Activated T-helper 2 cell treated with anti-CD3 and anti-CD28 coated beads, Interferon-gamma antibody, Interleukin-2, Interleukin-4, amounts not matched to agents 10 μg/mL and 5 μg/mL and 100 μg/mL, durations not matched to agents 14 hours and 24 hours and 36 hours (primary cell): ENCODE measurements at places on chromosomes 12 and 14. TPM values are rescaled to one million over a fixed set of nuclear protein-coding genes. Genes with fewer than 3 reads are reported as not detected.
A peak's percentile ranks its signal among the peaks of the same experiment; 100 is the strongest.

CLEC6A gene
- total RNA-seq = not detected in 2 replicates

E2F7 gene
- 14.3 and 17.7 TPM in 2 replicates for total RNA-seq

- H3K27ac ChIP-seq = no peak overlapping the region
- no peaks in the 10 kb centered on the region for H3K27me3 ChIP-seq
- no peaks in the 10 kb centered on the region for H3K4me1 ChIP-seq
- DNase-seq = no peak
- no peak overlapping the region for H3K4me3 ChIP-seq
These were observed 820.5 kb upstream of the SEL1L start for GRCh38 chr14:82354126-82354525.

DNA sequence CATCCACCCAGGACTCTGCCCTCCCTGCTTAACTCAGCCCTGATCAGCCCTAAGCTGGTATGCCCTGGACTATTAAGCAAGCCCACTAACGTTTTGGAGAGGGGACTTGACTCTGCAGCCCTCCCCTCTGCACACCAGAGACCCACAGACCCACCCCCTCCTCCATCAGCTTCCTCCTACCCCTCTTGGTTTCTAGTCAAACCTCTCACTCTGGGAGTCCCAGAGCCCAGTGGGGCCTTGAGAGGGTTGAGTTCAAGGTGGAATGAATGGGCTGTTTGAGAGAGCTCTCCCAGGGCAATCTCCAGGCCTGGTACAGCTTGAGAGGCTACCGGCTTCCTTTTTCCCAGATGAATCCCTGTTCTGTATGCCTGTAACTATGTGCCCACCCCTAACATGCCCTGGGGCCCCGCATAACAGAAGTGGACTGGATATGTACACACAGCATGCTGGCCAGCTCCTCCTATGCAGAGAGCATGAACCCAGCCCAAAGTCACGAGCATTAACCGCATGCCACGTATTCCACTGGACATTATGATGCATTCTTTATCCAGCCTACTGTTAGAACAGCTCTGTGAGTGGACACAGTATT, 43.6 kb downstream of the IRF2BPL start:
- DNase-seq = no peak
- peaks cover 24% of the 10 kb centered on the region for H3K4me1 ChIP-seq
- no peaks in the 10 kb centered on the region for H3K27me3 ChIP-seq
- peaks cover 7% of the 10 kb centered on the region for H3K36me3 ChIP-seq
- no peak overlapping the region for H3K27ac ChIP-seq
- H3K4me3 ChIP-seq = no peak overlapping the region

CACNA2D4 gene
- total RNA-seq = 6.2 and 10.0 TPM in 2 replicates

DNA sequence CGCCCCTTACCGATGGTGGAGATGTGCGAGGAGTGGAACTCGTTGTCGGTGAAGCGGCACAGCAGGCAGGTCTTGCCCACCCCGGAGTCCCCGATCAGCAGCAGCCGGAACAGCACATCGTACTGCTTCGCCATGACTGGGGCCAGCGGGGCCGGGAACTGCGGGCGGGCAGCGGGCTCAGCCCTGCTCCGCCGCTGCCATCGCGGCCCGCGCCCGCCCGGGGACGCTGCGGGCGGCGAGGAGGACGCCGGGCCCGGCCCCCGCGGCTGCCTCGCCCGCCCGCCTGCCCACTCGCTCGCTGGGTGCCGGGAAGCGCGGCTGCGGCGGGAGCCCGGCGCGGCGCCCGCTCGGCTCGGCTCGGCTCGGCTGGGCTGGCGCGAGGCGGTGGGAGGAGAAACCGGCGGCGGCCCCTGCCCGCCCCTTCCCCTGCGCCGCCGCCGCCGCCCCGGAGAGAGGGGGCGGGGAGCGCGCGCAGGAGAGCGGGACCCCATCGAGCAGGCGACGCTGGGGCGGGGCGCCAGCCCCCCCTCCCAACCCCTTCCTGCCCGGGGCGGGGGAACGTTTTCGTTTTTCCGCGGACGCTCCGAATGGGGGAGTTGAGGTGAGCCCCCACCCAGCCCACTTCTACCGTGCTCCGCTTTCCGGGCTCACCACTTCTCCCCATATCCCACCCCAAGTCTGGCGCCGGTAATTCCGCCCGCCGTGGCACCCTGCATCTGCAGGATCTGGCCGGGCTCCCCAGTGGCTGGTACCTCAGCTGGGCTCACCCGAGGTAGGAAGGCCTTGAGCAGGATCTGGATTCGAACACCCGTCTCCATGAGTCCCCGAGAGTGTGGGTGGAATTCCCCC, at the start of gene RAB15:
Gene RAB15 (minus strand): TSS at position 394 of the 849 bp plus-strand sequence. CDS start 260 bp downstream, at position 134.
- H3K4me1 ChIP-seq = peaks cover 3% of the 10 kb centered on the region
- H3K27me3 ChIP-seq = peaks cover 12% of the 10 kb centered on the region
- H3K36me3 ChIP-seq = no peaks in the 10 kb centered on the region
- H3K27ac ChIP-seq = no peak within 1 kb of the TSS
- H3K4me3 ChIP-seq = peak within 1 kb of the TSS; percentile 79

DNA sequence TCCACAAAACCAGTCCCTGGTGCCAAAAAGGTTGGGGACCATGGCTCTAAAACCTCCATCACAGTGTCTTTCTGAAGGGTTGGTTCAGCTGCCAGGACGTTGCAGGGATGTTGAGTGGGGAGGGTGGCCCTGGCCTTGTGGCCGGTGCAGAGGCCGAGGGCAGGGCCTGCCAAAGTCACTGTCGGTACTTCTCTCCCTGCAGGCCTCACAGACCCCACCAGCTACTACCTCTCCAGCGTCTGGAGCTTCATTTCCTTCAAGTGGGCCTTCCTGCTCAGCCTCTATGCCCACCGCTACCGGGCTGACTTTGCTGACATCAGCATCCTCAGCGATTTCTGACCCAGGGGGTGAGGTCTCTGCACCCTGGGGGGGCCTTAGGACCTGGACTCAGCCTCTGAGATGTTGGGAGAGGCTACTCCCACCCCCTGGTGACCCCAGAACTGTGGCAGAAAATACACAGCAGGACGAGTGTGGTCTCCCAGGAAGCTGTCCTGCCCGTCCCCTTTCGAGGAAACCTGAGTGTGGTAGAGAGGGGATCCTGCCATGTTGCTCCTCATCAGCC, 7.0 kb downstream of the SLC48A1 start:
- H3K27ac ChIP-seq = no peak overlapping the region
- H3K27me3 ChIP-seq = no peaks in the 10 kb centered on the region
- peaks cover 31% of the 10 kb centered on the region for H3K36me3 ChIP-seq
- DNase-seq = no peak
- H3K4me3 ChIP-seq = no peak overlapping the region

ZBTB42 gene
- 5.2 and 5.4 TPM in 2 replicates for total RNA-seq

GRCh38 chr12:122368361-122369073, 54.0 kb downstream of the CLIP1 start:
- H3K27me3 ChIP-seq = no peaks in the 10 kb centered on the region
- H3K4me3 ChIP-seq = no peak overlapping the region
- H3K4me1 ChIP-seq = peaks cover 19% of the 10 kb centered on the region
- DNase-seq = no peak

DNA sequence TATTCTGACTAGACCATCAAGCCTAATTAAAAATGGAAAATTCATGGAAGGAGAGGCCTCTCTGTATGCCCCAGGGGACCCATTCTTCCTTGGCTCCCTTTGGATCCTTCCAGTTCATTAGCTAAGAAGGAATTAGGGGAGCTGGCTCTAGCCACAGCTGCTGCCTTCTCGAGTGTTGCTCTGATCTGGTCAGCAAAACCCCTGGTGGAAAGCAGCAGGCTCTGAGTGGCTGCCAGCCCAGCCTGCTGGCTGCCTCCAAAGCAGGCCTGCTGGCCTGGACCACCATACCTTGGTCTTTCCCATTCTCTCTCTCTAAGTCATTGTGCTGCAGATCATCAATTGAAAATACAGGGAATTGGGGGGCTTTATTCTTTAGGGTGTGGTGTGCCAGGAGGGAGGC, 29.0 kb upstream of the AKAP6 start:
- H3K36me3 ChIP-seq = no peaks in the 10 kb centered on the region
- no peak overlapping the region for H3K27ac ChIP-seq
- no peak for DNase-seq
- peaks cover 2% of the 10 kb centered on the region for H3K27me3 ChIP-seq
- H3K4me3 ChIP-seq = no peak overlapping the region

FGF6 gene
- total RNA-seq = not detected in 2 replicates

DNA sequence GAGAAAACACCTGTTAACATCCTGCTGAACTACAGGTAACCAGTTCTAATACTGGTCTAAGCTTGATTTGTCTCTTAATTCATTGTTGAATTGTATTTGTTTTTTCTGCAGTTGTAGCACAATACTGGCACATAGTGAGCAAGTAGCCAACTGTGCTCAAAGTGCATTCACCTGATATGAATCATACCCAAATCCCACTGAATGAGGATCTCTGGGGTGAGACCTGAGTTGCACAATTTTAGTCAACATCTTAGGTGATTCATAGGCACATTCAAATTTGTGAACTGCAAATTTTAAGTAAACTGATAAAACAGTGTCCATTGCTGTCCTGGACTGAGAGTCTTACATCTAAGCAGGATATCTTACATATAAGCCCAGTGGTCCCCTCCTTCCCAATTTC, 12.8 kb downstream of the KCNC2 start:
- H3K27ac ChIP-seq = no peak overlapping the region
- H3K27me3 ChIP-seq = no peaks in the 10 kb centered on the region
- no peaks in the 10 kb centered on the region for H3K36me3 ChIP-seq
- no peak for DNase-seq
- peaks cover 4% of the 10 kb centered on the region for H3K4me1 ChIP-seq

TMEM63C gene
- total RNA-seq = 0.53 and 1.0 TPM in 2 replicates

SLCO1B3 gene
- total RNA-seq = not detected in 2 replicates

DNA sequence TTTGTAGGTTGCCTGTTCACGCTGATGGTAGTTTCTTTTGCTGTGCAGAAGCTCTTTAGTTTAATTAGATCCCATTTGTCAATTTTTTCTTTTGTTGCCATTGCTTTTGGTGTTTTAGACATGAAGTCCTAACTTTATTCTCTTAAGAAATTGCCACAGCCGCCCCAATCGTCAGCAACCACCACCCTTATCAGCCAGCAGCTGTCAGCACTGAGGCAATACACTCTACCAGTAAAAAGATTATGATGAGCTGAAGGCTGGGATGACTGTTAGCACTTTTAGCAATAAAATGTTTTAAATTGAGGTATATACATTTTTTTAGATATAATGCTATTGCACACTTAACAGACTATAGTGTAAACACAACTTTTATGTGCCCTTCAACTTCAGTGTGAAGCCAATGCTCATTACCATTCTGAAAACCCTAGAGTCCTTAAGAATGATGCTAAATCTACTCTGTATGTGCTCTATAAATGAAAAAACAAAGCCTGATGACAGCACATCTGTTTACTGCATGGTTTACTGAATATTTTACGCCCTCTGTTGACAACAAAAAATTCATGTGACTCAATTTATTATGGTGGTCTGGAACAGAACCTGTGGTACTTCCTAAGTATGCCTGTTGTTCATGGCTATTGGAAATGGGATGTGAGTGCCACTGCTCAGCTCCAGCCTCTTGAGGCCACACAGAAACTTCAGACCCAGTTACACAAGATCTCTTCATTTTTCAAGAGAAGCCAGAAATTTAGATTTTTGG, 197.4 kb downstream of the DUSP6 start:
- no peak overlapping the region for H3K4me3 ChIP-seq
- DNase-seq = no peak
- H3K4me1 ChIP-seq = peaks cover 32% of the 10 kb centered on the region
- no peak overlapping the region for H3K27ac ChIP-seq

DNA sequence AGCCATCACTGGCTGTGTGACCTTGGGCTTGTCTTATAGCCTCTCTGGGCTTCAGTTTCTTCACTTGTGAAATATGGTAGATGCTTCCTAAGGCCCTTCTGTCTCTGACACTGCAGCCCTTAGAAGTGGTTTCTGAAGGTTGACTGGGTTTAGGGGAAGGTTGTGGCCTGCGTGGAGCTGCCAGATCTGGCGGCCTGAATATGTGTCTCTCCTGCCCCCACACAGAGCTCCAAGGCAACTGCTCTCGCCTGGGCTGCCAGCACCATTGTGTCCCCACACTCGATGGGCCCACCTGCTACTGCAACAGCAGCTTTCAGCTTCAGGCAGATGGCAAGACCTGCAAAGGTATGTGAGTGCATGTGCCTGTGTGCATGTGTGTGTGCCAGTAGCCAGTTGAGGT, 4.0 kb downstream of the LRP1-AS start:
- H3K27me3 ChIP-seq = peaks cover 2% of the 10 kb centered on the region
- H3K4me3 ChIP-seq = no peak overlapping the region
- H3K27ac ChIP-seq = no peak overlapping the region
- peaks cover 2% of the 10 kb centered on the region for H3K4me1 ChIP-seq

GRCh38 chr14:72790887-72791566, 102.9 kb downstream of the DPF3 start:
- H3K27me3 ChIP-seq = peaks cover 3% of the 10 kb centered on the region
- no peak overlapping the region for H3K4me3 ChIP-seq
- no peaks in the 10 kb centered on the region for H3K4me1 ChIP-seq
- DNase-seq = no peak
- H3K27ac ChIP-seq = no peak overlapping the region

DNA sequence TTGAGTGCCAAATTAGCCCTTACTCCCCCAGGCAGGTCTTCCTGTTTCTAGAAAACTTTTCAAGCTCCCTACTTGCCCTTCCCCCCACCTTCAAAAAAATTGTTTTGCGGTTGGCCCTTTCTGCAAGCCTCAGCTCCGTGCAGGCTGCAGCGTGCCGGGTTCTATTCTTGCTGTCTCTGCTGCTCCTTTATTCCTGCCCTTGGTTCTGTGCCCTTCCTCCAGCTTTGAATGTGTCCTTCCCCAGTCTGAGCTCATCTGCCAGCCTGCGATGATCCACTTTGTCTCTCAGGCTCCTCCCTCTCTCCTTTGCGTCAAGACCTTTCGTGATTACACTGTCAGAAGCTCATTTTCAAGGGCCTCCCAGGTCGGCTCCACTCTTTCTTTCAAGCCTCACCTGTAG, 98.6 kb downstream of the IRF2BPL start:
- H3K4me1 ChIP-seq = peaks cover 50% of the 10 kb centered on the region
- no peaks in the 10 kb centered on the region for H3K27me3 ChIP-seq
- no peaks in the 10 kb centered on the region for H3K36me3 ChIP-seq
- peak overlapping the region; percentile 58 for H3K4me3 ChIP-seq
- H3K27ac ChIP-seq = peak overlapping the region; percentile 91
- peak; percentile 65 for DNase-seq

MUCL1 gene
- 0.51 TPM in 1 of 2 replicates, not detected in the other for total RNA-seq

FAM234B gene
- 5.7 and 6.8 TPM in 2 replicates for total RNA-seq

KCNC2 gene
- not detected in 2 replicates for total RNA-seq

LHX5 gene
- total RNA-seq = not detected in 2 replicates

DNA sequence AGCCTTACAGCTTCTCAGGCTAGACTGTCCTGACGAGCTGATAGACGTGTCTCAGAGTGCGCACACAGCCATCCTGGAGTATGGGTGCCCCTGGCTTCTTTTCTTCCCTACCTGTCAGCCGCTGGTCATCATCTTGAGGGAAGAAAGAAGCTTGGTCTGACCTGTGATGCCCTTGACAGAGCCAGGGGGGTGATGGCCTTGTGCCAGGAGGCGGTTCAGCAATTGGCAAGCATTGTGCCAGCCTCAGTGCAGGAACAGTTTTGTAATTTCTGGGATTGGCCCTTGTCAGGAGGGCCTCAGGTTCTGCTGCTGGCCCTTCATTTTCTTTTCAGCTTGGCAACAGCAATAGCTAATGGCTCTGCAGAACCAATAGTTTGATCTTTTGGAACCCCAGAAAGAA, 80.1 kb downstream of the ADCK1 start:
- H3K4me3 ChIP-seq = no peak overlapping the region
- no peaks in the 10 kb centered on the region for H3K36me3 ChIP-seq
- no peak overlapping the region for H3K27ac ChIP-seq
- no peaks in the 10 kb centered on the region for H3K27me3 ChIP-seq
- no peaks in the 10 kb centered on the region for H3K4me1 ChIP-seq

TSHR gene
- total RNA-seq = not detected in 2 replicates
